Right renal pelvis (tissue), 4 donors: ENCODE measurements at places on chromosomes 7 and 10.

DNA sequence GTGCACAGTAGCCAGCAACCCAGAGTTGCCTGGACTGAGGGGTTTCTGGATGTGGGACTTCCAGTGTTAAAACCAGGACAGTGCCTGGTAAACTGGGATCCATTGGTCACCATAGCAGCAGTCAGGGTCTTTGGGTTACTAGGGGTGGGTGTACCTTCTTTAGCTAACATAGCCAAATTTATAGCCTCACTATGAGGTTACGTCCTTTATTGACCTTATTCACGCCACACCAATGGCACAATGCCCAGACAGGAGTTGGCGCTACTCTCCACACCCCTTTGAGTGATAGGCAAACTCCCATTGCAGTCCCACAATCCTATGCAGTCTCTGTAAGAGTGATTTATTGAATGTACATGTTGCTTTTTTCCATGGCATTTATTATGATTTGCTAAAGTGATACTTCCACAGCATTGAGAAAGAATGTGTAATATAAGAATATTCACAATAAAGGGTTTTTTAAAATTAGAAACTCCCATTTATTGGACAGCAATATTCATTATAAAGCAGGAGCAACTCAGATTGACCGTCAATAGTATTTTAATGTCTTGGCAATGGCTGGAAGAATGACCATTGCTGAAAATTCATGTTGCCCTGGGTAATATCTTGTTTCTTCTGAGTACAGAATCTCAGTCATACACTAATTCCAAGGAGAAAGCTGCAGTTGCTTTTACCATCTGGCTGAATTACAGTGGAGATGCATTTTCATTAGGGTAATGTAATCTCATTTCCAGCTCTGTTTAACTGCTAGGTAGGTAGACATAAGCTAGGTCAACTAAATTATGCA is 26.1 kb downstream of the IFIT5 start:
- DNase-seq: no peak

DNA sequence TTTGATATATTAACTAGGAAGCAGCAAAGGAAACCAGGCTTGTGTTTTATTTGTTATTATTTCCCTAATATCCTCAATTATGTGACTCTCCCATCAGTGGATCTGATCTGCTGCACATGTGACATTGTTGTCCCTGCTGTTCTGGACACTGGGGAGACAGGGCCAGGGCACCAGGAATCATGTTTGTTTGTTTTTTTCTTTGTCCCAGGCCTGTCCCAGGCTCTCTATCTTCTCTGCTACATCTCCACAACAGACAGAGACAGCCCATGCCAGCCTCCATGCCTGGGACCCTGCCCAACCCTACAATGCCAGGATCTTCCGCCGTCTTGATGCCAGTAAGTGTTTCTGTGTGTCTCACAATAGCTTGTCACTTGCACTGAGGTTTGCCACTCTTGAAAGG is 239.6 kb downstream of the TRIL start:
- no peak for DNase-seq

DNA sequence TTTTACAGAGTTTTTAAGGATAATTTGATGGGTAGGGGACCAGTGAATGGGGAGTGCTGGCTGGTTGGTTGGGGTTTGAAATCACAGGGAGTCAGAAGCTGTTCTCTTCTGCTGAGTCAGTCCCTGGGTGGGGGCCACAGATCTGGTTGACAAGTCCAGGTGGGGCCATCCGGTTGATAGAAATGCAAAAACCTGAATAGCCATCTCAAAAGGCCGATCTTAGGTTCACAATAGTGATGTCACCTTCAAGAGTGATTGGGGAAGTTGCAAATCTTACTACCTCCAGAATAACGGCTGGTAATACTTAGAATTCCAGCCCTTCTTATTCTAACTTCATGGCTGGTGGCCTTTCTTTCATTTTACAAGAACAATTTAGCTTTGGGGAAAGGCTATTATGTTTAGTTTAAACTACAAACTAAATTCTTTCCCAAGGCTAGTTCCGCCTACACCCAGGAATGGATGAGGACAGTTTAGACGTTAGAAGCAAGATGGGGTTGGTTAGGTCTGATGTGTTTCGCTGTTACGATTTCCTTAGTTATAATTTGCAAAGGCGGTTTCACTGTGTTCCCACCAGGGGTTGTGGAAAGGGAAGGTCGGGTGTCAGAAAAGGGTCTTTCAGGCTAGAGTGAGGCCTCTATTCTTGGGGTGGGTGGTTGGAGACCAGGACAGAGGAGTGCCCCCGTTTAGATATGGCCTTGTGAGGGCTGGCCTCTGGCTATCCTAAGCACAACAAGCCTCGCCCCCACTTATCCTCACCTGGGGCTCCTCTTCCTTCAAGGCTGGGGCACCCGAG is 27.4 kb downstream of the IFT22 start:
- no peak for DNase-seq

DNA sequence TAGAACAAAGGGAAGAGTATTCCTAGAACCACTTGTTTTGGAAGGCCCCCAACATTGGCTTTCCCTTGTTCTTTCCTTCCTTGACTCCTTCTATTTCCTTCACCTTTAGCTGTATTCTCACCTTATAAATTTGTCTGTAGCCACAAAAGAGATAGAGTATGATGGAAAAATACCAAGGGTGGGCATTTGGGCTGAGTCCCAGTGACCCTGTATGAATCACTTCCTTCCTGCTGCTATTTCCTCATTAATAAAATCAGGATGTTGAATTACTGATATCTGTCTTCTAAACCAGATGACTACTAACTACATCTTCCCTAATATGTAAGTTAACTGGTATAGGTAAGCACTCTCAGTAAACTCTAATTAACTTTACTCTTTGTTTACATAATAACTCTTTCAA is 55.1 kb downstream of the IFIT5 start:
- DNase-seq: no peak

GRCh38 chr7:132804849-132805485 is 228.7 kb upstream of the PLXNA4 start:
- DNase-seq: no peak

DNA sequence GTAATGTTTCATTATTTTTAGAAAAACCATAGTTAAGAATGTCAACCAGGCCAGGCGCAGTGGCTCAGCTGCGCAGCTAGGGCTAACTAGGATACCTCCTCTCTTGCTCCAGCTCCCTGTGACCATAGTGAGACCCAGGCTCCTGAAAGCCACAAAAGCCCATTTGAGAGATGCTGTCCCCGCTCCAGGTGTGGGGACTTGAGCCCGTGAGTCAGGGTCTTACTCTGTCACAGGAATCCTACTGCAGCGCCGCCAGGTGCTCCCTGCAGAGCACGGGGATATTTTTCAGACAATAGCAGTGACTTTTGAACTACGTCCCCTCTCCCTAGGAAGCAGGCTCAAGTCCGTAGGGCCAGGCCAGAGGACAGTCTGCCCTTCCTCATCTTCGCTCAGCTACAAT is 75.6 kb upstream of the NRBF2 start:
- no peak for DNase-seq

- no peak for DNase-seq
Observed at GRCh38 chr10:11134411-11134810, 116.7 kb downstream of the CELF2 start.

- DNase-seq: no peak
Observed at GRCh38 chr10:23230582-23230981, 38.5 kb downstream of the PTF1A start.

DNA sequence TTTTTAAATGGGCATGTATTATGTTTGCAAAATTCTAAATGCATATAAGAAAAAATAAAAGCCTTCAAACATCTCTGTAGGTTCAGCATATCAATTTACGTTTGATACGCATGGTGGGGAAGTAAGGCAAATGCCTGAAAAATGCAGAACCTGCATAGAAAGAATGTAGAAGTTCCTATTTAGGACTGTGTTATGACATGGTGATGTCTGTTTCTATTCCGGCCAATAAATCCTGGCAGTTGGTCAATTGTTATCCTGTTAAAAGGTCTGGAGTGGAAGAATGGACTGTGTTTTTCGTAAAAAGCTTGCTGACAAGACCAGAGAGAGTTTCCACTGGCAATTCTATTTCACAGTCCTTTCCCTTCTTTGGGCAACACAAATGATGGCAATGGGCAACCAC is 49.6 kb upstream of the CAV2 start:
- DNase-seq: no peak

GRCh38 chr10:63757067-63757466 is 235.9 kb downstream of the REEP3 start:
- DNase-seq: no peak

DNA sequence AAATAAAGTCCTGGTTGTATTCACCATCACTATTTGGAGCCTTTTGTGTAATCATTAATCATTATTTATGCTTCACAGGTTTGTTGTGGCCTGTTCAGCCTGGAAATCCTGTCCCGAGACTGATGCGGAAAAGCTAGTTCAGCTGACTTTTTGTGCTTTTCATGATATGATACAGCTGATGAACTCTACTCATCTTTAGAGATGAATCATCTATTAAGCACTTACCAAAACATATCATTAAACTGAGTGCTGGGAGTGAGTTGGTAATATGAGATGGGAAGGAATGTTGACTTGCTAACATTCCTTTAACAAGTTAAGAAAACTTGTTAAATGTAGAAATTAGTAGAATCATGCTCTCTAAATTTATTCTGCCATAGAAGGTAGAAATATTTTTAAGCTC is 53.0 kb downstream of the CROT start:
- DNase-seq: no peak

DNA sequence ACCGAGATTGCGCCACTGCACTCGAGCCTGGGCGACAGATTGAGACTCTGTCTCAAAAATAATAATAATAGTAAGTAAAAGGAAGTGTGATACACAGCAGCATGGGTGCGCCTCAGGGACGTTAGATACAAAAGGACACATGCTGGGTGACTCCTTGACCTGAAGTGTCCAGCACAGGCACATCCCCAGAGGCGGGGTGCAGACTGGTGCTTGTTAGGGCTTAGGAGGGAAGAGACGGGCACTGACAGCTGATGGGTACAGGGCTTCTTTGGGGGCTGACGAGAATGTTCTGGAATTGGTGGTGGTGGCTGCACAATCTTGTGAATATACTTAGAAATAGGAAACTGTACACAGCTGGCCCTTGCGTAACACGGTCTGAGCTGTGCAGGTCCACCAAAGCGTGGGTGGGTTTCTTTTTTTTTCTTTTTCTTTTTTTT is 61.8 kb upstream of the DNAJB6 start:
- no peak for DNase-seq

GRCh38 chr7:82605247-82605864 is 161.8 kb upstream of the CACNA2D1 start:
- peak; percentile 7 for DNase-seq

DNA sequence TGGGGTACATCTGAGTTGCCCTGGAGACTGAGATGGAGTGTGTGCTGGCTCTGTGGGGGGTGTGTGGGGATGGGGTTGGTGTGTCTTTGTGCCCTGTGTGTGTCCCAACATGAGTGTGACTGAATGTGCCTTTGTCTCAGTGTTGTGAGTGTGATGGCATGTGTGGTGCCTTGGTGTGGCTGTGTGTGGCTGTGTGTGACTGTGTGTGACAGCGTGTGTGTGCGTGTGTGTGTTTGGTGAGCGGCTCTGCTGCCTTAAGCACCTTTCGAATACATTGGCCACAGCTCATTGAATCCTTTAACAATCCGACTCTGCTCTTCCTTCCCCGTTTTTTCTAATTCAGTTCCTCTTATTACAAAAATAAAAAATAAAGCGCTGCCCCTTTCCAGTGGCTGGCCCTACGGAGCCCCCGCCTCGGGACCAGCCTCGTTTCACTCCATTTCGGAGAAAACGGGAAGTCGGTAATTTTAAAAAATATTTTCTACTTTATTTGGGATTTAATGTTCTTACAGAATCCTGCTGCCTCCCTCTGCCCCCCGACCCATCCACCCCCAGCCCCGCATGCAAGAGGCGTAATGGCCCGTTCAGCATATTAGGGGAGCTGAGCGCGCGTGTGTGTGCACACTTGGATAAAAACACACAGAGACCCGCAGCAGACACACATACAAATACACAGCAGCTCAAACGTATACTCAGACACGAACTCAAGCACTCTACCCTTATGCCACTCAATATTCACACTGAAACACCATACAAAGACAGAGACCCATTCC is 35.5 kb downstream of the HIF1AN start:
- no peak for DNase-seq

- no peak for DNase-seq
Observed at GRCh38 chr10:33975481-33975880, 641.0 kb upstream of the NRP1 start.

- no peak for DNase-seq
Observed at GRCh38 chr7:27064159-27064558, 31.6 kb downstream of the HOXA1 start.

GRCh38 chr7:137934941-137935883 is 66.7 kb downstream of the CREB3L2 start:
- no peak for DNase-seq

GRCh38 chr7:45073031-45073785 is 15.6 kb downstream of the NACAD start:
- no peak for DNase-seq

GRCh38 chr10:109247814-109248213 is 675.5 kb downstream of the XPNPEP1 start:
- DNase-seq: no peak

DNA sequence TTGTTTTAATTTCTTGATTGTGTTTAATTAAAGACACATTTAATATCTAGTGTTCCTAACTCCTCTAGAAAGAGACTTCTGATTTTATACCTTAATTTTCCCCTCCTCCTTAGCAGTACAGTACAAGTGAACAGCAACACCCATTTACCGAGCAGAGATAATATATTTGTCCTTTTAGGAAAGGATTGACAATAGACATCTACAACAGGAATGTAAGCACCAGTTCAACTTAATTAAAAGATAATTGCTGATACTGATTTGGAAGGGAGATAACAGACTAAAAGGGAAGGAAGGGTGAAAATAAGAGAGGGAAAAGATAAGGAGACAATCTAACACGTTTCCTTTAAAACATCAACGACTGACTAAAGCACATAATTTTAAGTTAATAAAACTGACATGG is 119.3 kb downstream of the SRPK2 start:
- no peak for DNase-seq

DNA sequence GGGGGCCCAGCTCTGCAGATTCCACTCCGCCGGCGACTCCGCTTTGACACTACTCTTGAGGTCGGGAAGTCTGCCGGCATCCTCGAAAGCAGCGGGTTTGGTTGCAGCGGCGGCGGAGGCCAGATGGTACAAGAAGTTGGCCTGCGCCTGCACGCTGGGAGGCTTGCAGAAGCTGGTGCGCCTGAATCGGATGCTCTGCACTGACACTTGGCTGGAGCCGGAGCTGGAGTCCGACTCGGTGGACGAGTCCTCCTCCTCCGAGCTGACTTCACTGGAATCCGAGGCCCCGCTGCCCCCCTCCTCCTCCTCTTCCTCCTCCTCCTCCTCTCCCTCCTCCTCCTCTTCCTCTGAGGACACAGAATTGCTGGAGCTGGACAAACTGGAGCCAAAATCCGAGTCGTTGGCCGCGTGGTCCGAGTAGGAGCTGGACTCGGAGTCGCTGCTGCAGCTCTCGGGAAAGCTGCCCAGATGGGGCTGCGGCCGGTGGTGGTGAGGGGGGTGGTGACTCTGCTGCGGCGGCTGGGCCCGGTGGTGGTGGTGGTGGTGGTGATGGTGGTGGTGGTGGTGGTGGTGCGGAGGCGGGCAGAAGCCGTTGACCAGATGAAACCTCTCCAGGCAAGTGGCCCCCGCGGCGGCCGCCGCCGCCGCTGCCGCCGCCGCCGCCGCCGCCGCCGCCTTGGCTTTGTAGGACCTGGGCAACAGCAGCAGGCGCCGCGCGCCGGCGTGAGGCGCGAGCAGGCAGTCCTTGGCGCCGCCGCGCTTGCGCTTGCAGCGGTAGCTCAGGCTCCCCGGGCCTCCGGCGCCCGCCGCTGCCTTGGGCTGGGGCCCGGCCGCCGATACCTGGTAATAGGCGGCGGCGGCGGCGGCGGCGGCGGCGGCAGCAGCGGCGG is 9.0 kb downstream of the SKIDA1 start:
- no peak for DNase-seq

GRCh38 chr10:99569961-99570360 is 37.2 kb downstream of the NKX2-3 start:
- DNase-seq: no peak
